Colonic mucosa (tissue), 4 donors: ENCODE measurements at places on chromosomes 16 and 17. TPM values are rescaled to one million over a fixed set of nuclear protein-coding genes. Genes with fewer than 3 reads are reported as not detected.

DNA sequence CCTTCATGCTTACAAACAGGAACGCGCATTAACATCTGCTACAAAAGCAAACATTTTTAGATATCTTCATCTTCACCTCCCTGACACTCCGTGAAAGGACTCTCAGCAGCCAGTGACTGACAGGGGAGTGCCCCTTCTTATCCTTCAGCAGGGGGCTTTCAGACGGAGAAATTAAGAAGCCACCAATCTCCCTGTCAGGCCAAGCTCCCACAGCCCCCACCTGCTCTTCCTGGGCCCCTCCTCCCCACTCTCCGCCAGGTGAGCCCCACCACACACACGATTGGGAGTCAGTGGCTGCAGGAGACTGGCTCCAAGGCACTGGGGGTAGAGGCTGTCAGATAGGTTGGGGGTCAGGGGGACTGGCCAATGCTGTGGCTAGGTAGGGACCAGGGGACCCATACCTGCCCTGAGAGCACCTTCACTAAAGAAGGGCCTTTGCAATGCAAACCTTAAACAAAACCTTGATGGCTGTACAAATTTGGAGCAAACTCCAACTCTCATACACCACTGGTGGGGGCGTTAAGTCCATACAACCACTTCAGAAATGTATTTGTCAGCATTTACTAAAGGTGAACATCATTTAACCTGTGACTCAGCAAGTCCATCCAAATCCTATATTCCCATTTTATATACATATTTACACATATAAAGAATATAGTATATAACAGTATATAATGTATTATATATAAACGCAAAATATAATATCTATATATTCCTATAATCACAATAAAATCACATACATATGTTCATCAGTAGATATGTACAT is 232.2 kb downstream of the ZNF423 start:
- no peaks in the 10 kb centered on the region for H3K4me1 ChIP-seq
- DNase-seq, result no peak
- no peak overlapping the region for H3K4me3 ChIP-seq

DNA sequence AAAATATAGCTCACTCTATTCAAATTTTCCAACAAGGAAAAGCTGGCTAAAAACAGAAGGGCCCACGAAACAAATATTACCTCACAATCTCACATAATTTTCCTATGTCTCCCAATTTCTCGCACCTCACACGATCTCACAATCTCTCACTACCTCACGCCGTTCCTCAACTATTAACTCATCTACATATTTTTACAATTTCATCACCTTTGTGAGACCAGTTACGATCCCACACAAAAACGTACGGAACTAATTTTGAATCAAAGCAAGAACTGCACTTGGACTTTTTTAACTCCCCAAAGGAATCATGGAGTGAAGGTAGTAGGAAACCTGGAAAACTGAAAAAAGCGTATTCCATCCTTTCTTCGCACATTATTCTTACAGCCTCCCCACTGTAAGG is 1.1 kb downstream of the CBX1 start:
- DNase-seq, result no peak
- H3K4me3 ChIP-seq, result peak overlapping the region; percentile 64
- H3K27me3 ChIP-seq, result no peaks in the 10 kb centered on the region
- peaks cover 5% of the 10 kb centered on the region for H3K4me1 ChIP-seq
- H3K27ac ChIP-seq, result peak overlapping the region; percentile 76

Gene MYL4
- 0.59 TPM for total RNA-seq

Gene GP1BA
- not detected for total RNA-seq

Gene TP53TG3D
- not detected for total RNA-seq

Gene HBA1
- total RNA-seq, result 50.3 TPM

Gene OTOP3
- total RNA-seq, result not detected

- H3K36me3 ChIP-seq, result no peaks in the 10 kb centered on the region
- no peak for DNase-seq
- no peaks in the 10 kb centered on the region for H3K27me3 ChIP-seq
- H3K27ac ChIP-seq, result no peak overlapping the region
- H3K4me3 ChIP-seq, result no peak overlapping the region
- H3K4me1 ChIP-seq, result no peaks in the 10 kb centered on the region
These were observed 6.3 kb downstream of the C17orf75 start for GRCh38 chr17:32335687-32336086.

Gene CCL4
- 3.8 TPM for total RNA-seq

Gene NIP7
- total RNA-seq, result 22.0 TPM

Gene KRTAP4-9
- total RNA-seq, result not detected

- H3K27me3 ChIP-seq, result no peaks in the 10 kb centered on the region
- no peak overlapping the region for H3K4me3 ChIP-seq
- no peak for DNase-seq
- H3K36me3 ChIP-seq, result no peaks in the 10 kb centered on the region
These were observed 294.2 kb upstream of the FOXF1 start for GRCh38 chr16:86215979-86216585.

Gene MSI2
- 61.6 TPM for total RNA-seq

DNA sequence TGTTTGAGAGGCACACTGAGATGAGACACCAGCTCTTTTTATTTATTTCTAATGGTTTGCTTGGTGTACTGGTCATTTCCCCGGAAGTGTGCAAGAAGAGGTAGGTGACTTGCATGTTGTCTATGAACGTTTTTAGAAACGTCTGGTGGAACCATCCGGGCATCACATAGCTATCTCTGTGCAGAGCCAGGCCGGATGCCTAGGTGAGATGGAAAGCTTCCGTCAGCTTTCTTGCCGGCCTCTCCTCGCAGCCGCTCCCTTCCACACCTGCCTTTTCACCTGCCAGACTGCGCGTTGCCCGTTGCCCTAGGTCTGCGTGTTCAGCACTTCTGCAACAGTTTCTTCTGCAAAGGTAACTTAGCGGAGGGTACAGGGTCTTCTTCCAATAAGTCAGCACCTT is 416.0 kb downstream of the WWOX start:
- no peaks in the 10 kb centered on the region for H3K27me3 ChIP-seq
- no peaks in the 10 kb centered on the region for H3K4me1 ChIP-seq
- no peak for DNase-seq
- H3K4me3 ChIP-seq, result no peak overlapping the region

DNA sequence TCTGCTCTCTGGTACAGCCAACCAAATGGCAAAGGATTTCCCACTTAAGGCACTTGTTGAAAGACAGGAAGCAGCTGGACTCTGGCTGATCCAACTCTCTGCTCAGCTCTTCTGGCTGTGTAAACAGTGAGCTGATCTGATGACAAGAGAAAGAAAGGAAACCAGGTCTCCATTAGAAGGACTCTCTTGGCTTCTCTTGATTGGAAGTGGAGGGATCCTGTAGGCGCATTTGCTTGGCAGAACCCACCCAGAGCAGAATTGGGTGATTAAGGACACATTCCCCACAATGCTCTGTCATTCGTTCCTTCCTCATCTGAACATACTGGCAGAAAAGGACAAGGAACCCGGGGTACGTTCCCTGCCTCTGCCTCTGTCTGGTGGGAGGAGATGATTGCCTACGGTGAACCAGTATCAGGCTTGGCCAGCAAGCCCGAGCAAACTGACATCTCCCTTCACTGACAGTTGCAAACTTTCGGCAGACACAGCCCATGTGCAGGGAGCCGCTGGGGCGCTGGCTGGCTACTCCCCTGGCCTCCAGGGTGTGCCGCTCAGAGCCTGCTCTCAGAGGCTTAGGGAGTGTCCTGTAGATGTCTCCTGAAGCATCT is 29.1 kb downstream of the LDHD start:
- peaks cover 7% of the 10 kb centered on the region for H3K4me1 ChIP-seq
- peak overlapping the region; percentile 46 for H3K27ac ChIP-seq
- no peaks in the 10 kb centered on the region for H3K27me3 ChIP-seq
- H3K36me3 ChIP-seq, result no peaks in the 10 kb centered on the region
- peak; percentile 70 for DNase-seq

Gene SPATA32
- not detected for total RNA-seq

Gene SSTR5
- 0.37 TPM for total RNA-seq

Gene GGT6
- total RNA-seq, result 163 TPM

Gene PDILT
- not detected for total RNA-seq

DNA sequence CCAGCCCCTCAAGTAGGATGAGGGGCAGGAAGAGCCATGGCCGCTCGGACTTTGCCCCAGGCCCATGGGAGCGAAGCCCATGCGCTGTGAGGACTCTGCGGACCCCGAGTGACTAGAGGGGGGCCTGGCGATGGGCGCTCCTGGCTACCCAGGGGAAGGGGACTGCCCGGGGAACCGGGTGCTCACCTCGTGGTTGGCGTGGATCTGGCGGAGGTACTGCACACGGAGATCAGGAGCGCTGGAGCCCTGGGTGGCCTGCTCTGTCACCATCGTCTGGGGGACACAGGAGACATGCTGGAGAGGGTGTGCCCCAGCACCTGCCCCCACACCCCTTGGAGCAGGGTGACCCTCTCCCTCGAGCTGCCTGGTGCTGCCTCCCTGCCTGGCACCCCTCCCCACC is 11.0 kb downstream of the FAAP100 start:
- no peak for DNase-seq
- H3K36me3 ChIP-seq, result no peaks in the 10 kb centered on the region
- no peak overlapping the region for H3K4me3 ChIP-seq
- H3K27ac ChIP-seq, result no peak overlapping the region
- H3K27me3 ChIP-seq, result peaks cover 15% of the 10 kb centered on the region

GRCh38 chr17:61383689-61384201 is 15.9 kb upstream of the TBX2 start:
- H3K27ac ChIP-seq, result no peak overlapping the region
- H3K36me3 ChIP-seq, result no peaks in the 10 kb centered on the region
- H3K27me3 ChIP-seq, result no peaks in the 10 kb centered on the region

DNA sequence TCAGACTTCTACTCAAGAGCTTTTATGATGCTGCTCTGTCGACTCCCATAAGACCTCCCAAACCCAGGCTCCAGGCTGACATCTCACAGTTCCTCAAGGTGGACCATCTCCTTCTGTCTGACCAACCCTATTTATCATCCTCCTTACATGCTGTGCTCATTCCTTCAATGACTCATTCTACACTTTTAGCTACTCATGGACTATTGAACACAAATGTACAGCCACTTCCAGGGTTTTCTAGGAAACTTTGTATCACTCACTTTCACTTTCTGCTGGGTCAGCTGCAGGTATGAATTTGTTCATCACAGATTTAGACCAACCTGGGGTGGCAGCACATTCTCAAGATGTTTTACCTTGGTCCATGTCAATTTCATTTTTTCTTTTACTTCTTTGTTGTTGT is 162.4 kb upstream of the FAM20A start:
- DNase-seq, result no peak
- H3K27ac ChIP-seq, result no peak overlapping the region
- H3K27me3 ChIP-seq, result no peaks in the 10 kb centered on the region
- no peaks in the 10 kb centered on the region for H3K36me3 ChIP-seq

- H3K27ac ChIP-seq, result no peak overlapping the region
- H3K4me3 ChIP-seq, result no peak overlapping the region
- H3K36me3 ChIP-seq, result no peaks in the 10 kb centered on the region
- H3K27me3 ChIP-seq, result no peaks in the 10 kb centered on the region
- H3K4me1 ChIP-seq, result peaks cover 11% of the 10 kb centered on the region
- DNase-seq, result no peak
These were observed 9.2 kb upstream of the NFATC3 start for GRCh38 chr16:68075980-68076379.

Gene SLC47A1
- total RNA-seq, result 0.37 TPM

- H3K27ac ChIP-seq, result no peak overlapping the region
- no peaks in the 10 kb centered on the region for H3K4me1 ChIP-seq
- H3K4me3 ChIP-seq, result no peak overlapping the region
- no peaks in the 10 kb centered on the region for H3K36me3 ChIP-seq
- H3K27me3 ChIP-seq, result no peaks in the 10 kb centered on the region
- no peak for DNase-seq
These were observed 10.2 kb downstream of the TEX2 start for GRCh38 chr17:64252831-64253230.

Gene C17orf100
- total RNA-seq, result 1.9 TPM

GRCh38 chr17:9987779-9988585 is 82.9 kb upstream of the RCVRN start:
- H3K36me3 ChIP-seq, result no peaks in the 10 kb centered on the region
- H3K4me1 ChIP-seq, result no peaks in the 10 kb centered on the region
- H3K4me3 ChIP-seq, result no peak overlapping the region
- H3K27me3 ChIP-seq, result no peaks in the 10 kb centered on the region
- no peak overlapping the region for H3K27ac ChIP-seq

Gene ARHGDIG
- 1.8 TPM for total RNA-seq

DNA sequence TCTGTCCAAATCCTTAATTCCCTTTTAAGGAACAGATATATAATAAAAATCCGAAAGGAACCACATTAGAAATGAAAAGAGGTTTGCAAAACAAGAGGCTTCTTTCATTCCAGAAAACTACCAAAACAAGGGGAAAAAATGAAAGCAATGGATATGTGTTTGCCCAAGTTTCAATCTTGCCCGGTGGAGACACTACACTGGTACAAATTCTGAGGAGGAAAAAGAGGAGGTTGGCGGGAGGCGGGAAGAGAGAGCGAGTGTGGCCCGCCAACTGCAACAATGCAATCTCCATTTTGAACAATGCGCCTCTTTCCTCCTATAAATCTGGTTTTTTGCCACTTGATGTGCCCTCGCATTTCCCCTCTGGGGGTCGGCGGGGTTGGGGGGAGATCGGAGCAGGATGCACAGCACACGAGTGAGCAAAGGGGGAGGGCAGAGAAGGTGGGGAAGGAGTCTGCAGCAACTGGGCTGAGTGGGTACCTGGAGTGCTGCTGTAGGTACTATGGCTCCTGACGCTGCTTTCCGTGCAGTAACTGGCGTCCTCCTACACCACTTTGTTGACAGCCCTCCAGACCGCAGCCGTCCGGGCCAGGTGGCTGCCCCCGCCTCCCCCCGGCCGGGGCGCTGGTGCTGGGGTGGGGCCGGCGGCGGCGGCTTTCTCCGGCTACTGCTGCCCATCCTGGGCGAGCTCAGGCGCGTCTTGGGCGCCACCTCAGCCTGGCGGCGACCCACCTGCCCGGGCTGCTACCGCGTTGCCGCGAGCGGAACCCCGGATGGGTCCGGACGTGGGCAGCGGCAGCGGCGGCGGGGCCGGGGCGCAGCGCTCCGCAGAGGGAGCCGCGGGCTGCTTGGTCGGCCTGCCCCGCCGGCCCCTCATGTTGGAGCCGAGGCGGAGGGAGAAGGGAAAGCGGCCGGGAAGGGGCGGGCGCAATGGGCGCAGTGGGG is 93.8 kb upstream of the PLEKHM1 start:
- no peaks in the 10 kb centered on the region for H3K36me3 ChIP-seq
- peak overlapping the region; percentile 75 for H3K27ac ChIP-seq
- DNase-seq, result peak; percentile 88

Gene CA10
- total RNA-seq, result 0.52 TPM

DNA sequence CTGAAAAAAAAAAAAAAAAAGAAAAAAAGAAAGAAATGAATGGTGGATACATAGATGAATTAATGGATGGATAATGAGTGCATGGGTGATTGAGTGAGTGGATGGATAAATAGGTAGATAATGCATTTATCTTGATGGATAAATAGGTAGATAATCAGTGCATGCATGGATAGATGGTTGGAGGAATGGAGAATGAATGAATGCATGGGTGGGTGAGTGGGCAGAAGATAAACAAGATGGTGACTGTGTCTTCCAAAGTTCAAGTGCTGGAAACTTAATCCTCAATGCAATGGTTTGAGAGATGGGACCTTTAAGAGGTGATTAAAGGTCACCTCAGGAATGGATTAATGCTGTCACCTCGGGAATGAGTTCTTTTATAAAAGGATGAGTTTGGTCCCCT is 6.8 kb upstream of the RNF112 start:
- H3K27me3 ChIP-seq, result no peaks in the 10 kb centered on the region
- no peak overlapping the region for H3K27ac ChIP-seq
- H3K4me3 ChIP-seq, result no peak overlapping the region
- no peak for DNase-seq
- no peaks in the 10 kb centered on the region for H3K36me3 ChIP-seq

- H3K36me3 ChIP-seq, result no peaks in the 10 kb centered on the region
- DNase-seq, result no peak
- H3K27me3 ChIP-seq, result no peaks in the 10 kb centered on the region
- H3K4me3 ChIP-seq, result no peak overlapping the region
- H3K27ac ChIP-seq, result no peak overlapping the region
- H3K4me1 ChIP-seq, result no peaks in the 10 kb centered on the region
These were observed 16.4 kb downstream of the CDH13 start for GRCh38 chr16:82643136-82643535.

Gene SAMD14
- 0.77 TPM for total RNA-seq
